Gastroesophageal sphincter (tissue), 4 donors: ENCODE measurements at places on chromosomes 3 and 15. TPM values are rescaled to one million over a fixed set of nuclear protein-coding genes. Genes with fewer than 3 reads are reported as not detected.

The C2CD4B gene
- 2.7 TPM for total RNA-seq

The ZNF80 gene
- total RNA-seq: not detected

The TPRG1 gene
- total RNA-seq: 2.8 TPM

The SCAANT1 gene
- not detected for total RNA-seq

The A4GNT gene
- total RNA-seq: not detected

The DLL4 gene
- total RNA-seq: 9.7 TPM

The SI gene
- not detected for total RNA-seq

The IQSEC1 gene
- 60.7 TPM for total RNA-seq

The FES gene
- 70.4 TPM for total RNA-seq

The GOLGA8O gene
- not detected for total RNA-seq

The PRICKLE2 gene
- total RNA-seq: 87.3 TPM

The ITGA11 gene
- 3.8 TPM for total RNA-seq

The FAM81A gene
- total RNA-seq: 0.15 TPM

The SLC38A3 gene
- 0.35 TPM for total RNA-seq

The NANOGP8 gene
- total RNA-seq: 4.0 TPM

The GCSAM gene
- total RNA-seq: not detected

The SERINC4 gene
- not detected for total RNA-seq

The OR5K4 gene
- not detected for total RNA-seq

The TNNC1 gene
- total RNA-seq: 4.6 TPM

The ISL2 gene
- total RNA-seq: 3.9 TPM

The CCDC54 gene
- not detected for total RNA-seq

The CLRN1 gene
- not detected for total RNA-seq

The UROC1 gene
- total RNA-seq: not detected

The SAMD7 gene
- not detected for total RNA-seq

The ULK3 gene
- total RNA-seq: 26.4 TPM
